ENCODE measurements at places on chromosomes 13 and 19.

DNA sequence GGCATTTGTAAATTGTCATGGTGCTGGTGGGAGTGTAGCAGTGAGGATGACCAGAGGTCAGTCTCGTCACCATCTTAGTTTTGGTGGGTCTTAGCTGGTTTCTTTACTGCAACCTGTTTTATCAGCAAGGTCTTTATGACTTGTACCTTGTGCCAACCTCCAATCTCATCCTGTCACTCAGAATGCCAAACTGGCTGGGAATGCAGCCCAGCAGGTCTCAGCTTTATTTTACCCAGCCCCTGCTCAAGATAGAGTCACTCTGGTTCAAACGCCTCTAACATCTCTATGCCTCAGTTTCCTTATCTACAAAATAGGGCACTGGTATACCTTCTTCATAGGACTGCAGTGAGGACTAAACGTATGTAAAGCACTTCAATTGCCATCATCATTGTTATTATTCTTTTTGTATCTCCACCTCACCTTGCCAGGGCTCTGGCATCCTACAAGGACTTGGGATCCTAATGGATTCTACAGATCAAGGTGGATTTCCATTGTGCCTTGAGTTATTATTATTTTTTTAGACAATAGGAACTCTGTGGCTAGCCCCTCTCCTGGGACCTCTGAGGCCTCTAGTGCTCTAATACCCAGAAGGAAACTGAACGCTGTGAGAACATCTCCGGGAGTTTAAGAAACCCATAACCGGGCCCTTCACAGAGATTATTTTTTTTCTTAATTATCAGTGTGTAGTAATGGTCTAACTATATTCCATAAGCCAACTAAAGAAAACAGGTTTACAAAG lies 69.0 kb upstream of the RGCC start:
- DNase-seq, result no peak

DNA sequence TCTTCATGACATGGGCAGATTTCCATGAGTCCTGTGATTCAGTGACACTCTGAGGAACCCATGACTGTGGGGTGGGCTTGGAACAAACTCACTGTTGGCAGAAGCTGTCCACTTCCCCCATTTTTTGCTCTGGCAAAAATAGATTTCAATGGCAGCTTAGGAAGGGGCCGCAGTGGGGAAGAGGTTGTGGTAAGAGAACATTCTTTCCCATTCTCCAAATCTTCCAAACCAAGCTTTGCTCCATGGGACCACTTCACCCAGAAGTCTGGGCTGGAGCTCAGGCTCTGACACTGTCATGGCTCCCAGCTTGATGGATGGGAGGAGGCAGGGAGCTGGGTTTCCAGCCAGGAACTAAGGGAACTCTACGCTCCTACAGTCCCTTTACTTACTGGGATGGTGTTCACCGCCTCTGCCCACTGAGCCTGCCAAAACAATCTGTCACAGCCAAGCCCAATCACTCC lies 24.9 kb upstream of the MEDAG start:
- DNase-seq, result no peak

DNA sequence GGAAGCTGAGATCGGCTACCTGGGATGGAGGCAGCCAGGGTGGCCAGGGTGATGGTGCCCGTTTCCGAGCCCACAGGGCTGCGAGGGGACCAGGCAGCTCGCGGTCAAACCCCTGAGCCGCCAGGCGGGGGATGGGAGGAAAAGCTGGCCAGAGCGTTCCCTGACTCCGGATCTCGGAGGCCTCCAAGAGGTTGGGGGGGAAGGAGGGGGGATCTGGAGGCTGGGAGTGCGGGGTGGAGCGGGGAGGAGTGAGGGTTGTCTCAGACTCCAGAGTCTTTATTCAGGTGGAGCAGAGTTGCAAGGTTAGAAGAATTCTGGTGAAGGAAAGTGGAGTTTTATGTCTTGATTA lies 1.1 kb downstream of the CACNG7 start:
- no peak for DNase-seq

DNA sequence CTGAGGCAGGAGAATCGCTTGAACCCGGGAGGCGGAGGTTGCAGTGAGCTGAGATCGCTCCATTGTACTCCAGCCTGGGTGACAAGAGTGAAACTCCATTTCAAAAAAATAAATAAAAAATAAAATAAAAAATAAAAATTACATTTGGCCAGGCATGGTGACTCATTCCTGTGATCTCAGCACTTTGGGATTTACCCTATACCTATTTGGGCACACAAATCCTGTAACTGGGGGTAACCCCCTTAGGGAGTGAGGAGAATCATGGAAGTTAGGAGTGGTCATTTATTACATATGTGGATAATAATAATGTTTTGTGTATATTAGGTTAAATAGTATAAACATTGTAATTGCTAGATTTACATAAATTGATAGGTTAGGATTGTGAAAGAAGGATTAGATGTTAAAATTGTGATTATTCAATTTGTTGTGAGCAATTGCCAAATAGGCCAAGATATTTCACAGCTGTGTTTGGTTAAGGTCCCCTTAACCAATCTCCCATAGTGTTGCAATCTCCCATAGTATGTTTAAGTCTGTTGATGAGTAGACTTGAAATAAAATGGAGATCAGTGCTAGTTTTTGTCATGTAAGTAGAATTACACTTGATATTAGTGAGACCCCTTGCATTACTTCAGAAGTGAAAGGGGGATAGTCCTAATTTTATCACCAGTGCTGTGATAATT lies 30.7 kb downstream of the ZNF844 start:
- no peak for DNase-seq
